Activated CD4-positive, alpha-beta T cell treated with anti-CD3 and anti-CD28 coated beads, Interleukin-10, Interleukin-2, amounts not matched to agents 100 ng/mL and 50 ng/mL, durations not matched to agents 16 hours and 8 hours (primary cell): ENCODE measurements at places on chromosomes 1 and 21.

DNA sequence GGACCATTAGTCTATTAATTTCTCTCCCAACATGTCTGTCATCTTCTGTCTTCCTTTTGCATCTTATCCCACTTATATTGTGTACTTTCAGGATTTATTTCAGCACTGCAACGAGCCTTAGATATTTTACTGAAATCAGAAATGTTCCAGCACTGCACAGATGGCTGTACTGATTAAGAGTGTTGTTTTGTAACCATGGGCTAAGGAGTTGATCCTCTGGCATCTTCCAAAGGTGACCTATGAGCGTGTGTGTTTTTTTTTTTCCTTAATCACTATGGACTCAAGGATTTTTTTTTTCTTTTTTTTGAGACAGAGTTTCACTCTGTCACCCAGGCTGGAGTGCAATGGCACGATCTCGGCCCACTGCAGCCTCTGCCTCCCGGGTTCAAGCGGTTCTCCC is 7.1 kb upstream of the DDX59 start:
- no peak for DNase-seq

DNA sequence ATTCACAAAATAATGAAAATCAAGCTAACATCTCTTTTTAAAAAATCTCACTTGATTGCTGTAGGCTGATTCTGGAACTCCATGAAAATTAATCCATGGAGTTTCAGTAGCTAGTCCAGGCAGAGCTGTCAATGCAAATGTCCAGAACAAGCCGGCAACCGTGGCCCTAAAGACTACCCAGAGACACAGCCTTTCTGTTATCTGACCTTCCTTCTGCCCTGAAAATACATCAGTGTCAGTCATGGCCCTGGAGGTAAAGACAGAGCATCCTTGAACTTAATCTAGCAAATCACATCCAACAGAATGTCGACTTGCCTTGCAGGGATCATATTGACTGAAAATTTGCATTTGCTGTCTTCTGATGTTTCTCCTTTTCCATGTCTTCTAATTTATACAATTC is 887.4 kb upstream of the B3GALT2 start:
- no peak for DNase-seq

DNA sequence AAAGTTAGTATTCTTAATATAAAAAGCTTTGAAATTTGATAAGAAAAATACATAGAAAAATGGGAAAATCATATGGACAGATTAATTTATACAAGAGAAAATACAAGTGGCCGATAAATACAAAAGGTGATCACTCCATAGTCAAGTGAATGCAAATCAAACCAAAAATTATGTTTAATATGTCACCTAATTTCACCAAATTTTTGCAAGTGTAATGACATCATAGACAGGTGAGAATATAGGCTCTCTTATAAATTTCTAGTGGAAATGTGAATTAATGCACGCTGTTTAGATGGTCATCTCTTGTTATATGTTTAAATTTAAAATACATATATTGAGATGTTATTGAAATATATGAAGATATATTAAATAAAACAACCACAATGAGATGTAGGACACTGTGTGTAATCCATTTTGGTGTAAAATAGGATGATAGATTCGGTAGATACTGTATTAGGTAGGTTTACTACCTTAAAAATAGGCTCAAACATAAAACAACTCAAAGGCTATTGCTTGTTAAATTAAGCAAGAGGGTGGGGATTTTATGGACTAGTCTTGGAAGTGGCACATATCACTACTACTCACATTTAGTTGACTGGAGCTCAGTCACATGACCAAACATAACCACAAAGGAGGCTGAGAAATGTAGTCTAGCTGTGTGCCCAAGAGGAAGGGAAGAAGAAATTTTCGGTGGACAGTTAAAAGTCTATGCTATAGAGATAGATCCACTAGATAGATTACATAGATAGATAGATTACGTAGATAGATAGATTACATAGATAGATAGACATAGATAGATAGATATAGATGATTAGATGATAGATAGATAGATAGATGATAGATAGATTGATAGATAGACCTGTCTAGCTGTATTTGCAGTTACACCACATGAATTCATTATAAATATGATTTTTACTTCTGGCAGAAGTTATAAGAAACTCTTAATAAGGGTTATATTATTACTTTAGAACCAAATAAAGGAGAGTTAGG is 9.2 kb downstream of the INSL5 start:
- DNase-seq: no peak

DNA sequence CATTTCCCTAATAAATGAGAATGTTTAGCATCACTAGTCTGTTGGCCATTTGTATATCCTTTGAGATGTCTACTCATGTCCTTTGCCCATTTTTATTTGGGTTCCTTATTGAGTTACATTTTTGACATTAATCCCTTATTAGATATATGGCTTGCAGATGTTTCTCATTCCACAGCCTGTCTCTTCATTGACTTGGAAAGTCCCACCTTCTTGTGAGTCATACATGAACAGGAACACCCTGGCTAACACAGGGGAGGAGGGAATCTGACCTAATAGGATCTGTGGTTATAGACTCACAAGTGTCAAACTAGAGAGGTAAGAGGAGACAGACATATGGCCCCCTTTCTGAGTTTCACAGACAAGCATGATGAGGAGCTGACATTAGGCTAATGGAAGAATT is 11.5 kb downstream of the ZP4 start:
- DNase-seq: no peak

DNA sequence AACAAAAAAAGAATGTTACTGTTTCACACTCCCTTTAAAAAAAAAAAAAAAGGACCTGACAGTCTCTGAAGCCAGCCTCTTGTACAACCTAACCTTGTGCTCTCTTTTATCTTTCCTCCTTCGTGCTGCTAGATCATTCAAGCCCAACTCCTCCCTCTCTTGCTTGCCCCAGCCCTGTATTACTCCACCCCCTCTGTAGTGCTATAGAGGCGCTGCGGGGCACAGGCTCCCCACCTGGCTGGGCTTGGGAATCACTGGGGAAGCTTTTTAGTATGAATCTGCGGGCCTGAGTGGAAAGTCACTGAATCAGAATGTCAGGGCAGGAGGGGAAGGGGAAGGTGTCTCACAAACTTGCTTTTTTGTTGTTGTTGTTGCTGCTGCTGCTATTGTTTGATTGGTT is 383.7 kb upstream of the CAMK1G start:
- DNase-seq: no peak

DNA sequence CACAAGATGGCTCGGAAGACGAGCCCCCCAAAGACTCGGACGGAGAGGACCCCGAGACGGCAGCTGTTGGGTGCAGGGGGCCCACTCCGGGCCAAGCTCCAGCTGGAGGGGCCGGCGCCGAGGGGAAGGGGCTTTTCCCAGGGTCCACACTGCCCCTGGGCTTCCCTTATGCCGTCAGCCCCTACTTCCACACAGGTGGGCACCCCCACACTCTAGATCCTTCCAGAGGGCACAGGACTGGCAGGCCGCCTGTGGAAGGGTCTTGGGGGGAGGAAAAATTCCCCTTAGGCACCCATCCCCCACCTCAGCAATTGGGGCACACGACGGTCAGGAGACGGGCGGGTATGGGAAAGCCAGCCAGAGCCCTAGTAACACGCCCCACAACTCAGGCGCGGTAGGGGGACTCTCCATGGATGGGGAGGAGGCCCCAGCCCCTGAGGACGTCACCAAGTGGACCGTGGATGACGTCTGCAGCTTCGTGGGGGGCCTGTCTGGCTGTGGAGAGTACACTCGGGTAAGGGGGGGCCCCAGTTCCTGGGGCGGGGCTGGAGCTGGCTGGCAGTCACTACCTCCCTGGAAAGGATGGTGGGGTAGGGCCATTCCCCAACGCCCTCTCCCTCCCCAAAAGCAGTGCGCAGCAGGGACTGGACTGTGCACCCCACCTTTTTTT is 16.1 kb downstream of the NOC2L start:
- DNase-seq: no peak

DNA sequence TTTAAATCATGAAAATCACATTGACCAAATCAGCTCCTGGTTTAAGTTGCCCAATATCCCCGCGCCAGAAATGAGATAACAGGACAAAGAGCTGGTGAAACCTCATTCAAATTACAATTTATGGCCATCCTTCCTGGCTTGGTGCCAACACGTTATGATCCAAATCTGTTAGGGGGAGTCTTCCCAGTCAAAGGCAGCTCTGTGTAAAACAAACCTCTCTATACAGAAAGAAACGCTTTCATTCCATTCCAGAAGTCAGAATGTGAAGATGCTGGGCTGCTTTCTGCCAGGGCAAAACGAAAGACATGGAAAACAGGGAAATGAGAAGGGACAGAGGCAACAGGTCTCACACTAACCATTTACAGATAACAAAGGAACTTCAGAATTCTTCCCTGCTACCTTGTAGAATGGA is 53.5 kb upstream of the TIAM1 start:
- DNase-seq: no peak
